ENCODE measurements at places on chromosomes 5 and 9. TPM values are rescaled to one million over a fixed set of nuclear protein-coding genes. Genes with fewer than 3 reads are reported as not detected.

DNA sequence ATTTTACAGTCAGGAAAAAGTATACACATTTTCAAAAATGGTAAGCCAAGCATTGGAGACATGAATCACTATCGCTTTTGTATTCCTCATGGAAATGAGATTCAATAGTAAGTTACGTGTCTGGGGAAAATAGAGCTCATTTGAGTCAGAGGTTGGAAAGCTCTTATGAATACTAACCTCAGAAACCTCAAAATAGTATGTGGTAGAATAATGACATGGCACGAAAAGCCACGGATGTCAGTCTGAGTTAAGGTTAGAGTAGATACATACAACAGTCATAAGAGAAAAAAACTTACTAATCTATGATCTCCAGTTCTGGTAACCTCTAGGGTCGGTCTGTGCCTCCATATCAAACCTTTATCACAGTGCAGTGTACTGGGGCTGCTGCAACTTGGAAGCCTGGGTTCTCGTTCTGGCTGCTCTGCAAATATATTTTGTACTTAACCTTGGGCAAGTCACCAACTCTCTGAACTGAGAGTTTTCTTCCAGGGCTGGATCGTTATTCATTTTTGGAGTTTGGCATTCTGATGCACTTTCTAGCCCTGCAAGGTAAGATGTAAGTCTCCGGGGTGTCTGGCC lies 31.8 kb downstream of the MAP1B start:
- no peak for DNase-seq

- no peak for DNase-seq
These were observed 14.1 kb downstream of the ADRB2 start for GRCh38 chr5:148840531-148840930.

GRCh38 chr9:9912459-9912858 lies 700.3 kb downstream of the PTPRD start:
- DNase-seq = no peak

- DNase-seq = no peak
These were observed 2.7 kb upstream of the MTMR12 start for GRCh38 chr5:32315221-32316014.

- no peak for DNase-seq
These were observed 34.9 kb downstream of the APBA1 start for GRCh38 chr9:69637193-69637816.

DNA sequence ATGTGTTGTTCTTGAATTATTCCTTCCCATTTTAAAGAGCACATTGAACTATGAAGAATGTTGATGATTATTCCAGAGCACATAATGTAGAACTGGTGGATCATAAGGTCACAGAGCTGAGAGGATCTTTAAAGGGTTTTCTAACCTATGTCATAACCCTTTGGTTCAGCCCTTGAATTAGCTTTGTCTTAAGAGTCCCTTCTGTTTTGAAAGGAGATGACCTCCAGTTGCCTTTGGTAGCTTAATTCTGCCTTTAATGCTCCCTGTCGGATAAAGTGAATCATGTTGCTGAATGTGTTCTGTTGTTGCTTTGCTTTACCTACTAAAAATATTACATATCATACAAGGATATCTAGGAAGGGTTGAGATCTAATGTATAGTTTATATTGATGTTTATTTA lies 99.1 kb upstream of the PRRC1 start:
- no peak for DNase-seq

GRCh38 chr5:116358911-116359418 lies 215.7 kb downstream of the SEMA6A start:
- no peak for DNase-seq

DNA sequence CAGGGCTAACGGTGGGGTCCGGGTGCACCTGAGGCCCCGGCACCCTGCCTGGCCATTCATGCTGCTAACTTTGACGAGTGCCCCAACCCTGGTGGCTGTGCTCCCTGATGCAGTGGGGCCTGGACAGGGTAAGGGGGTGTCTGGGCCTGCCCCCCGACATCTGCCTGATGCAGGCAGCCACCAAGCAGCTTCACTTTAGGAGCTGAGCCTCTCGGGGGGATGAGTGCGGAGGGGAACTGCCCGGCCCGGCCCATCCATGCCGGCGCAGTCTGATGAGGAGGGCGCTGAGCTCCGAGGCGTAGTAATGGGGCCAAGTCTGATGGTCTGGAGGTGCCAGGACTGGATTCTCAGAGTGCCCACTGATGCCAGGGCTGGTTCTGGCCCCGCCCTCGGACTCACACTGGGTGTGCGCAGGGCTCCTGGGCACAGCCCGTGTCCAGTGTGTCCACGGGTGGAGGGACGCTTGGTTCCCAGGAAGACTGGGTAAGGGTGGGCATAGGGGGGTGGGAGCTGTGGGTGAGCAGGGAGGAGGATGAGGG lies 16.5 kb downstream of the DNLZ start:
- no peak for DNase-seq

GRCh38 chr5:147404706-147405105 lies 105.2 kb downstream of the DPYSL3 start:
- DNase-seq = no peak

KIF24 gene
- 2.8 TPM for total RNA-seq

- DNase-seq = no peak
These were observed 39.0 kb downstream of the GOLPH3 start for GRCh38 chr5:32135086-32135485.

AKNA gene
- 2.5 TPM for total RNA-seq

DNA sequence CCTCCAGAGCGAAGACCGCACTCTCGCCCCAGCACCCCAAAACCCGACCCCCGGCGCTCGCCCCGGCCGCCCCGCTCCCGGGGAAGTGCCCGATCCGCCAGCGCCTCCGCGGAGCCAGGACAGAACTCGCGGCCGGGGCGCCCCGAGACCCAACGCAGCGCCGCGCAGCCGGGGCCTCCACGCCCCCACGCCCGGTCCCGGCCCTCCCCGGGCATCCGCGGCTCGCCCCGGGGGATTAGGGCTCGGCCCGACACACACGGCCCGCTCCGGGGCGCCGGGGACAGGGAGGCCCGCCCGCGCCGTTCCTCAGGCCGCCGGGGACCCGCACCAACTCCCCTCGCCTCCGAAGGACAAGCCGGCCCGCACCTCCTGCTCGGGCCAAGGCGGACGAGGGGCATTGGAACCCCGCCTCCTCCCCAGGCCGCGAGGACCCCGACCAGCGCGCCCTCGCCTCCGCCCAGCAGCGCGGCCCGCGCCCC lies 544 bp downstream of the FNBP1 start:
- no peak for DNase-seq

GRCh38 chr5:131496400-131496713 lies 138.7 kb downstream of the RAPGEF6 start:
- DNase-seq = no peak

GRCh38 chr5:94209272-94209671 lies 409.1 kb downstream of the KIAA0825 start:
- no peak for DNase-seq

DNA sequence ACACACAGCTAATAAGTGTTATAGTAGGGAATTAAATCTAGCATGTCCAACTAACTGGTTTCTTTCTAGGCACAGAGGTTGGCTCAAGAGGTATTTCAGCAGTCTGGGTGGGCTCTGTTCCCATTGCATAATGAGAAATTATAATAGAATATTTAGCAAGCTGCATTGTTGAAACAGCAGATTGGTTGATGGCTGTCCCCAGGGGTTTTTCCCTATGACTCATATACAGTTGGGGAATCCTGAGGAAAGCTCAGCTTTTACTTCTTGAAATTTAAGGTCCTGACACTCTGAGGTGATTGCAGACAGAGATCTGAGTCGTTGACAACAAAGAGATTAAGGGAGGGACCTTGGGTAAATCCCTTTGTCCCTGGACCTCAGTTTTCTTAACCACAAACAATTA lies 38.3 kb upstream of the TNFSF8 start:
- DNase-seq = no peak

DNA sequence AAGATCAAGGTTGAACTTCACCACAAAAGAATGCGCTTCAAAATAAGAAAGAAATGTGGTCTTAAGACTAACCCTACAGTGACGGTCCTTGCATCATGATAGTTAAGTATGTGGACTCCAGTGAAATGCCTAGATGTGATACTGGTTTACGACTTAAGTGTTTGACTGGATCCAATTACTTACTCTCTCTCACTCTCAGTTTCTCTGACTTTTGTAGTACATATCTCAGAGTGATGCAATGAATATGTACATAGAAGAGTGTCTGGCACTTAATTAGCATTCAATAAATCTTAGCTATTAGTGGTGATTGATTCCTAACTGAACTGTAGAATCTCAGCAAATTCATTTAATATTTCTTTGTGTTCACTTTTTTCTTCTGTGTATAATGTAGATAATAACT lies 411.7 kb upstream of the ITGA1 start:
- DNase-seq = no peak

DNA sequence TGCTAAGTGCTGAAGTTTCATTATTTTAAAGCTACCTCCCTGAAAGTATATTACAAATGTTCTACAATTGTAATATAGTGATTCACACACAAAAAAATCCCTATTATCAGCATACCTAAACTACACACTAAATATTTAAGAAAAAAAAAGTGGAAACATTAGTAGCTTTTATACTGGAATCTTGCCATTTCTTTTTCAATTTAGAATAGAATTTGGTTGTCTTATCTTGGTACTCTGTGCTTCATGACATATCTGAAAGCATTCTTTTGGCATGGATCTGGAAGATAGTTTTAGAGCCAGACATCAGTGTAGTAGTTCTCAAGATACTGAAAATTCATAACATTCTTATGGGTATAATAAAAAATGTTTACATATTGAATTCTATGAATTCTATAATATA lies 35.0 kb downstream of the SLC1A3 start:
- DNase-seq = no peak

DNA sequence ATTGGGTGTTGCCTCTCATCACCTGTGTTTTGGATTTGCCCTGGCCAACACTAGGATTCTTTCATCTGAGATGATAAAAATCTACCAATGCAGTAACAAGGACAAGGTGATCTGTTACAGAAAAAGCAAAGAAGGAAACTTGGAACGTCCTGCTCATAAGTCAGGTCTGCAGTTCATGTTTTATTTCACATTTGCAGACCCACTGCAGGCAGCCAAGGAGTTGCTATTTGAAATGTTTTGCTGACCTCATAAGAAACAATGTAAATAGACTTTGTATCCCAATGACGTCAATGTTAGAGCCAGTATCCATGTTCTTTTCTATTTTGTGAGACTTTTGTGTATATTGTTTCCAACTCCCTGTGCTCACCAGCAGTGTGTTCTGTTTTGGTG lies 312.9 kb downstream of the DEPDC1B start:
- DNase-seq = no peak

DNA sequence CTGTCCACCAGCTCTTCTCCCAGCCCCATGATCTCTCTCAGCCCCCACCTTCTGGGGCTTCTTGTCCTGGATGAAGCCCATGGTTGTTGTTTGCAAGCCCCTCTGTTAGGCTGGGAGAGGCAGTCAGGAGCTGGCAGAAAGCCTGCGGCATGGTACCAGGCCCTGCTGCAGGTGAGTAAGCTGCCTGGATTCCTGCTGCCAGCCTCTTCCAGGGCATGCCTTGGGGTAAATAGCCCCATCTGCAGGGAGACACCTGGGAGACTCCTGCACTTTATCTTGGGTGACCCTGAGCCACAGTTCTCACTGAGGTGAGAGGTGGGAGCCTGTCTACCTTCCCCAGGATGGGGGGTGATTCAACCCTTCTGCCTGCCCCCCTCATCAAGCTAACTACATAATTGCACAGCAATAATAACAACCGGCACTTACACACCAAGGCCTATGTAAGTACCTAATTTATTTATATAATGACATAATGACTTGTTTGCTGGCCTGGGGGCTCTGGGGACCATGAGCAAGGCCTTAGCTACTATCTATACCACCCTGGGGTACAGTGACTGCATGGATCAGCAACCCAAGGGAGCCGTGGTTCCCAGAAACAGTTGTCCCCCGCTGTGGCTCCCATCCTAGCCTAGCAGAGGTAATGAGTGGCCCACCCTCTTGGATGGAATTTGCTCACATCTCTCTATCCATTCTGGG lies 116.0 kb downstream of the PSD2 start:
- no peak for DNase-seq

DNA sequence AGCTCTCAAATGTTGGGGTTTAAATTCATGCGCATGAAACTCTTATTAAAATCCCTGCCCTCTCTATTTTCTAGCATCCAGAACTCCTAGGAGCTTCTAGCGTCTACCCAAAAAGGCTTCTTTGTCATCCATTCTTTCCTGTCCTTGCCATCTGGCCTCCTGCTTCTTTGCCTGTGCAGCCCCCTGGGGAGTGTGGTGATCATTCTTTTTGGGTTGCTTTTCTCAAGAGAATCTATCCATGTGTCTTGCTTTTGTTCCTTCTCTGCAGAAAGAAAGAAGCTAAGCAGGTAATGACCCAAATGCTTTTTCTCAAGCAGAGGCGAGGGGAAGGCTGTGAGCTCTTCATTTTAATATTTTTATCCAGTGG lies 26.6 kb downstream of the SKP2 start:
- no peak for DNase-seq

DNA sequence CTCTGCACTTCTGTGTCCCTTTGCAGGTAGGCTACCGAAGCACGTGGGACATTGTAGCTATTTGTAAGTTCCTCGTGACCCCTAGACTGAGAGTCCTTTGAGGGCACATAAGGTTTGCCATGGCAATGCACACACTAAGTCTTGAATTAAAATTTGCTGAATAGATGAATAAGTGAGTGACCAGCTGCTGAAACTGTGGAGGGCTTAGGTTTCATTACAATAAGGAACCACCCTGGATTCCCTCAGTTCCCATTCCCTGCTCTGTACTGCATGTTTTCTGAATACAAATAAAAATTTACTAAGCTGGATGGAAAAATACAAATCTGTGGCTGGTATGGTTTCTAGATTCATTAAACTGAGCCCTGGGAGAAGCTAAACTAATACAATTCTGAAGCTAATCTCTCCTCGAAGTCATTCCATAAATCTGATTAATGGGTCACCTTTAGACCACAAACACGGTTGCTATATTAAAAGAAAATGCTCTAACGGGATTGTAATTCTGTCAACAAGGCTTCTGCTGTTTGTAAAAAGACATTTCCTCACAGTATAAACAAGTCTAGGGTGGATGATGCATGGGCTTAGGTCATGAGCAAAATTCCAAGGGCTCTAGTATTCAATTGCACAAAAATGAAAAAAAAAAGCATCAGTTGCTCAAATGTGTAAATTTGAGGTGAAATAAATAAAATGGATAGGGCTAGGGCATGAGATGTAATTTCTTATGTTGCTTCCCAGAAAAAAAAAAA lies 172.3 kb downstream of the ATP10B start:
- DNase-seq = no peak

DNA sequence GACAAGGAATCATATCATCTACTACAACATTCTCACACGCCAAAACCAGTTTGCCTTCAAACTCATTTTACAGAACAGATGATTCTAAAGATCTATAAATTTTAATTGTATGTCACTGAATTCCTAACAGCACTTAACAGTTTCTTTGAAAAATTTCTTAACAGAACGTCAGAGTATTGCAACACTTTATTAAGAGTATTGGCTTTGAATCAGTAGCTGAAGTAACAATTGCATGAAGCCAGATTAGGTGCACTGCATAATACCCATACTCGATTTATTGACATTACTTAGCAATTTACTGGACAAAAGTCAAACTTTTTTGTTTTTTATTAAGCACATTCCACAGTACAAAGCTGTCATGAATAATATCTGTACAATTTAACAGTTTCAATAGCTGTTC lies 75.8 kb downstream of the SMIM23 start:
- no peak for DNase-seq

- DNase-seq = no peak
These were observed 750.4 kb downstream of the BRINP1 start for GRCh38 chr9:118618849-118619248.

IL3 gene
- total RNA-seq = not detected

GRCh38 chr9:109442716-109443115 lies 55.4 kb downstream of the PTPN3 start:
- no peak for DNase-seq

LRRC26 gene
- total RNA-seq = not detected

Measured in HepG2 (cell line).